Thyroid gland (tissue), 4 donors: ENCODE measurements at places on chromosomes 1 and 21.

DNA sequence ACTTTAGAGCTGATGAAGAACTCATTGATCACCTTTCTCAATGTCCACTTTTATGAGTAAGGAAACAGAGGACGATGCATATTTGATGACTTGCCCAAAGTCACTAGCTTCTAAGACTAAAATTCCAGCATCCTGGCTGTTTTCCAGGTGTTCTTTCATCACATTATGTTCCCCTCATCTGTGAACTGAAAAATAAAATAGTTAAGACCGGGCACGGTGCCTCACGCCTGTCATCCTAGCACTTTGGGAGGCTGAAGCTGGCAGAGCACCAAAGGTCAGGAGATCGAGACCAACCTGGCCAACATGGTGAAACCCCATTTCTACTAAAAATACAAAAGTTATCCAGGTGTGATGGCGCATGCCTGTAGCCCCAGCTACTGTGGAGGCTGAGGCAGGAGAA, 297.5 kb downstream of the DUSP10 start:
- DNase-seq: peak; percentile 8

- DNase-seq: no peak
Observed at GRCh38 chr21:46078322-46078977, 19.5 kb upstream of the COL6A2 start.

DNA sequence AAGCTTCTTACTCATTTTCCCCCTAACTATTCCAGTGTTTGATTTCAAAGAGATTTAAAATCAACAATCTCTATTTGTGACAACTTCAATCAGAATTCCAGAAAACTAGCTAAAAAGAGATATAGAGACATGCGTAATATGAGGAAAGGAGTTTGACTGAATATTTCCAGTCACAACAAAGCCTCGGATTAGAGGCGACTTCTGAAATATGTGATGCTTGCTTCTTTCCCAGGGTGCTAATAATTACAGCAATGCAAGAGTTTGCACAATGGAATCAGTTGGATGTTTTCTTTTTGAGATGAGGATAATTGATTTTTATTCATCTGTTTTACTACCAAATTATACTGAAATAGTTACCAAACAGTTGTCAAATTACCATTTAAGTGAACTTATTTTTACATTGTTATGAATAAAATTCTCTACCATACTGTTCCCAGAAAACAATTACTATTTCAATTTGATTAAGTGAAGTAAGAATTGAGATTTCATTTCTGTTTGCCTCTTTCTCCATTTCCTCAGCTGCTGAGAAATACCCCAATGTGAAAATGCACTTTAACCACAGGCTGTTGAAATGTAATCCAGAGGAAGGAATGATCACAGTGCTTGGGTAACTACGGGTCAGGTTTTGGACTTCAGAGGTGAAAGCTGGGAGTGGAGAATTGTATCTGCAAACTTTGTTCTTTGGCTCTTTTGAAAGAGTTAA, 28.1 kb downstream of the KMO start:
- DNase-seq: no peak

DNA sequence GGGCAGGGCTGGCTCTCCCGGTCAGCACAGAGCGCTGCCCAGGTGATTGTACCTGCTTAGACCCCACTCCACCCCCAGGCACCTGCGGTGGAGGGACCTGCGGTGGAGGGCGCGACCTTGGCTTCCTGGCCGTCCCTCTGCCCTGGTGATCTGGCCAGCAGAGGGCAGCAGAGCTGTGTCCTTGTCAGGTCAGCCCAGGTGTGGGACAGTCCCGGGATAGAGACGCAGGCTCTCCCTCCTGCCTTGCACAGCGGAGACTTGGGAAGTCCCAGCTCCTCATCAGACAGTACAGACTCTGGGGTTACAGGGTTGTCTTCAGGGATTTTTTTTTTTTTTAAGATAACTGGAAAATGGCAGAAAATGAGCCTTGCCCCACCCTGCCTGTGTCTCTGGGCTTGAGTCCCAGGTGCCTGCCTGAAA, 10.0 kb downstream of the SLX9 start:
- peak; percentile 86 for DNase-seq

- no peak for DNase-seq
Observed at GRCh38 chr1:185338719-185339622, 21.9 kb upstream of the IVNS1ABP start.

DNA sequence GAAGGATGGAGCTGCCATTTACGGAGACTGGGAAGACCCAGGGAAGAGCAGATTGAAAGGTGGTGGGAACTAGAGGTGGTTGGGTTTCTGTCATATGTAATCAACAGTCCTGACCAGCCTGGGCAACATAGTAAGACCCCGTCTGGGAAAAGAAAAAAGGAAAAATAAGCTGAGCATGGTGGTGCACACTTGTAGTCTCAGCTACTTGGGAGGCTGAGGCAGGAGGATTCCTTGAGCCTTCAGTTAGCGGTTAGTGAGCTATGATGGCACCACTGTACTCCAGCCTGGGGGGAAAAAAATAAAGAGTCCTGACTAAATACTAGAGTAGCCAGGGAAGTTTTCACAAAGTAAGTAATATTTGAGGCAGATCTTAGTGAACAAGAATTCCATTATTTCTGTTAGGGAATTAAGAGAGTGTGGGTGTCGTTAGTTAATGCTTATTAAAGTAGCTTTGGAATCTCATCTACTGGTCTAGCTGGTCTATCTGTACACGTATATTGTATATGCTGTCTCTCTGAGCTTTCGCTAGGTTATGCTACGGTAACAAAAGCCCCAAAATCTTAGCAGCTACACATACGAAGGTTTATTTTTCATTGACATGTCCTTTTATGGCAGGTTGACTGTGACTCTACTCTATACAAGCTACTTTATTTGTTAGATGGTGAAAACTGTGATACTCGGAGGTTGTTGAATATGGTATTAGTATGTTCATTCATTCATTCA, 4.4 kb downstream of the NBPF1 start:
- no peak for DNase-seq

GRCh38 chr1:151945725-151946722, 36.7 kb upstream of the THEM4 start:
- DNase-seq: peak; percentile 54

GRCh38 chr1:196779093-196779492, 4.5 kb downstream of the CFHR3 start:
- no peak for DNase-seq

GRCh38 chr1:100087396-100087795, 45.3 kb downstream of the SASS6 start:
- DNase-seq: no peak

DNA sequence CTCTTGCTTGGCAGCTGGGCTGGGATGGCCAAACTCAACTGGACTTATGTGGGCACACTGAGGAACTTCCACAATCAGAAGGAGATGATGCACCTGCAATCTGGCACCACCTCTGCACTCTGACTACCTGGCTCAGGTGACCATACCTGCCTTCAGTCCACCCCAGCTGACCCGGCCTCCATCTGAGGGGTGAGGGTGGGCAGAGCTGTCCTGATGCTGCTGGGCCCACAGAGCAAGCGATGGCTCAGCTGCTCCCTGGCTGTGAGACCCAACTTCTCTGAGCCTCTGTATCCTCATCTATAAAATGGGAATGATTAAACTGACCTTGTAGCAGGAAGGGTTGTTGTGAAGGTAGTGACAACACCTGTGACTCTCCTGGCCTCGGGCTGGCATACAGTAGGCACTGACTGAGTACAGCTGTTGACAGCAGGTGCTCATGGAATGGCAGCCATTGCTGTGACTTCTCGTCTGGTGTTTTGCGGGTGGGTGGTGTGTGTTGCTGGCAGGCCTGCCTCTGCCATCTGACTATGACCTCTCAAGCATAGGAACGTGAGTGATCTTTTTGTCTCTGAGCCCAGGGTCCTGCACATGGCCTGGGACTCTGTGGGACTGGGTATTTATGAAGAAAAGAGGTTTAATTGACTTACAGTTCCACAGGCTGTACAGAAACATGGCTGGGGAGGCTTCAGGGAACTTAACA, 438.5 kb downstream of the PTPRU start:
- no peak for DNase-seq

DNA sequence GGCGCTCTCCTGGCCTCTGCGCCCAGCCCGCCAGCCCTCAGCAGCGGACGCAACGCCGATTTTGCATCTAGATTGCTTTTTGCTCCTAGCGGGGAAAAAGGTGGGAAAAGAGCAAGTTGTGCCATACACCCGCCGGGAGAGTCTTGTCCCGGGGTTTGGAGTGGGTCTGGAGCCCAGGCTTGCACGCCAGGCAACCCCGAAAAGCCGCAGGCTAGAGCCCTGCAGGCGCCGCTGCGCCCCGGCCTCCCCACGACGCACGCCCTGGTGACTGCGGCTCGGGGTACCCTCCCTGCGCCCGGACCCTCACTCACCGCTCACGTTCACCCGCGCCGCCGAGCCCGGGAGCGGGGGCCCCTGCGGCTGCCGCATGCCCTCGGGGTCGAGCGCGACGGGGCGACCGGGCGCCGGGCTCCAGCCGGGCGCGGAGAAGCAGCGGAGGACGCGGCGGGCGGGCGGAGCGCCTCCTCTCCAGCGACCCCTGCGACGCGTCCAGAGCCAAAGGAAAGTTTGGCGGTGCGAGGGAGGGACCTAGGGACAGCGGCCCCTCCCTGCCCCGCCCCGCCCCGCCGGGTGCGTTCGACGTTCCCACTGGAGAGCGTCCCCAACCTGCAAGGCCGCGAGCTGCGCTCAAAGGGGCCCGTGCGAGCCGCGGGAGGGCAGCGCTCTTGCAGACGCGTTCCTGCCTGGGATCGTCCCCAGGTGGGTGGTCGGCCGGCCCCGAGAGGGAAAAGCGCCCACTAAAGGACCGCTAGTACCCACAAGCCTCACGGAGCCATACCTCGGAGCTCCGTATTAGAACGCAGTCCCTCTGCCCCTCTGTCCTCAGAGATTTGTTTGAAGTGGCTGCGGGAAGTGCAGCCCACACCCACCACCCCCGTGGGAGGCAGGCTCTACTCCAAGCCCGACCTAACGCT, at the start of gene LPAR3:
Gene LPAR3 (minus strand): TSS at position 502 of the 914 bp plus-strand sequence. CDS start 27,086 bp downstream, outside the sequence.
- DNase-seq: peak; percentile 11

DNA sequence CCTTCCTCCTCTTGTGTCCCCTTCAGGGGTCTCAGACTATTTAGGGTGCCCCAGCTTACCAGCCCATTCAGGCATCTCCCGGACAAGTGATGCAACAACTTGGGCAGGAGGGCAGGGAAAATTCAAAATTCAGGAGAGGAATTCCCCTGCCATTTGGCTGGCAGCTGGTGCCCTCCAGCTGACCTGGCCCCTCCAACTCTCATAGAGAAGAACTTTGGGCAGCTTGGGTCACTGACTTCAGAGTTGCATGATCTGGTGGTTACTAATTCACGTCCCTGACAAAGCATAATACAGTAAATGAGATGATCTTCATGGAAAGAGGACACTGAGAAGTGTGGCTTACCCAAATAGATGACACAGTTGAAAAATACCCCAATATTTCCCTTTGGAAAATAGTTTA, at the start of gene FCAMR:
Gene FCAMR (minus strand): TSS at position 15 of the 400 bp plus-strand sequence. CDS start 335 bp downstream, outside the sequence.
- DNase-seq: no peak

GRCh38 chr1:40532844-40533424, 1.5 kb downstream of the ZNF684 start:
- DNase-seq: no peak

- no peak for DNase-seq
Observed at GRCh38 chr1:219266524-219266923, 92.8 kb downstream of the LYPLAL1 start.

DNA sequence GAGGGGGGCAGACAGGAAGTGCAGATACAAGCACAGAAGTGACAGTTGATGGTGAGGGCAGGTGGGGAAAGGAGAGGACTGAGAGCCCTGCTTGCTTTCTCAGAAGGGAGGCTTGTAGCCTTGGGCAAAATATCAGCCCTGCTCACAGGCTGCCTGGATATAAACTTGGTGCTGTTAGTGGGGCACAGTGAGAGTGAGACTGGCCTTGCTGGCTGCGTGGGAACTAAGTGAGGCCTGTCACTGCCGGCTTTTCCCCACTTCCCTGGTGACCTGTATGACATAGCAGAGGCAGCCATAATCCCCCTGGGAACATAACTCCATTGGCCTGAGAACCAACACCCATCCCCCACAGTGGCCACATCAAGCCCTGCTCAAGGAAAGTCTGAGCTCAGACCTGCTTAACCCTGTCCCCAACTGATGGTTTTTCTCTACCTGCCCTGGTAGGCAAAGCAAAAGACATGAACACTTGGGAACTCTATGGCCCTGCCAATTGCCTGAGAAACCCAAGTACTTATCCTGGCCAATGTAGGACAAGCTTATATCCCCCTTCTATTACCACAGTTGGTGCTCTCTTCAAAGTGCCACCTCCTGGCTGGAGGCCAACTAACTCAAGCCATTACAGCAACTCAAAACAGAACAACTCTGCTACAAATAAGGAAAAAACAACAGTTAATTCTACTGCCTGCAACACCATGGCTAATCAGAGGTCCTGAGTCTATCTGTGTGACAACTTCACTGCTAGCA, 472.7 kb downstream of the PLPP3 start:
- peak; percentile 50 for DNase-seq

GRCh38 chr1:228978484-228979324, 243.4 kb downstream of the RHOU start:
- DNase-seq: peak; percentile 84

DNA sequence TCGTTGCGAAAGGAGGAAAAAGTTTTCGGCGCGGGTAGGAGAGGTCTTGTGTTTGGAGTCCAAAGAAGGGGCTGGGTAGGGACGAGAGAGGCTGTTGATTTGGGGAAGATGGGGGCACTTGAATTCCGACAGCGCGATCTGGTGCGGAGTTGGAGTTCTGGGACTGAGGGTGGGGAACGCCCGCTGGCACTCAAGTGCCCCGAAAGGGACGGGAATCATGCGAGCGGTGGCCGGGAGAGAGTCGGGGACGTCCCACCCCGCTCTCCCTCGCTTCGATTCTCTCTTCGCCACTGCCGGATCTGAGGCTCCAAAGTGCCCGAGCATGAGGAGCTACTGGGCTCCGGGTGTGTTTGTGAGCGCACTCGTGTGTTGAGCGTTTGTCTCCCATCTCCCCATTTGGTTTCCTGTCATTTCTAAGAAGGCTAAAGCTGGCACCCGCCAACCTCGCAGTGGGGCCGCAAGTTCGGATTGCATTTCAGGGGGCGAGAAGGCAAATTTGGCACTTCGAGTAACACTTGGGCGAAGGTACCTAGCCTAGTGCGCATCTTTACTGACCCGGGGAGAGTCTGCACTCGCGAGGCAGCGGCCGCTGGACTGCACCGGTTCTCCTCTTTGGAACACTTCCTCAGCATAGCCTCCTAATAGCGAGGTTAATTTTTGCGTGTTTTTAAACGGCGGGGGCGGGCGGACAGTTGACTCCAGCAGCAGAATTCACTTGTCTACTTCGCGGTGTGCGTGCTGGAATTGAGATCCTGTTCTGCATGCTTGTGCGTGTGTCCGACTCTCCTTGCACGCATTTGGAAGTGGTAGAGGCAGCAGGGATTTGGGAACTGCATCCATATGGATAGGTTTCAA, 1.2 kb downstream of the CHRM3 start:
- DNase-seq: peak; percentile 4

- DNase-seq: no peak
Observed at GRCh38 chr1:232641507-232641906, 11.6 kb upstream of the SIPA1L2 start.

- DNase-seq: no peak
Observed at GRCh38 chr1:76615253-76616035, 251.8 kb upstream of the ST6GALNAC5 start.

- DNase-seq: no peak
Observed at GRCh38 chr1:240029418-240029817, 62.3 kb upstream of the FMN2 start.
